ENCODE measurements at places on chromosomes 13 and 19.

- DNase-seq = no peak
Observed at GRCh38 chr13:30927595-30927994, 4.9 kb upstream of the TEX26 start.

GRCh38 chr13:104014803-104015645, 948.8 kb upstream of the SLC10A2 start:
- no peak for DNase-seq

- no peak for DNase-seq
Observed at GRCh38 chr13:94268661-94269060, 210.8 kb downstream of the DCT start.

GRCh38 chr19:10740798-10741197, 22.9 kb downstream of the DNM2 start:
- DNase-seq = no peak

GRCh38 chr13:40329781-40330485, 336.5 kb downstream of the FOXO1 start:
- DNase-seq = no peak

DNA sequence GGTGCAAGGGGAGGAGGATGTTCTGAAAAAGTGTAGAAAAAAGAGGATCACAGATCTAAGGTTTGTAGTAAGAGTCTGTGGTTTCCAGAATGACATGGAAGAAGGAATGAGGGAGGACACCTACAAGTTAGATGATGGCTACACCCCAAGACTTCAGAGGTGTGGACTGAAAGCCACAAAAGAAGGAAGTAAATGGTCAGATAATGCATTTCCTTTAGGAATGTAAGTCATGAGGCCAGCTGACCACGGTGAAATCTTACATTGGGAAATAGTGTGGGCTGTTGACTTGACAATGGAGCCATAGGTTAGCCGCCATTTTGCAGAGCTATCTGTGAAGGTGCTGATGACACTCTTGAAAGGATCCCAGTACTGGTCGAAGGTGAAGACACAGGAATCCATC, 25.3 kb upstream of the FBXO27 start:
- no peak for DNase-seq

DNA sequence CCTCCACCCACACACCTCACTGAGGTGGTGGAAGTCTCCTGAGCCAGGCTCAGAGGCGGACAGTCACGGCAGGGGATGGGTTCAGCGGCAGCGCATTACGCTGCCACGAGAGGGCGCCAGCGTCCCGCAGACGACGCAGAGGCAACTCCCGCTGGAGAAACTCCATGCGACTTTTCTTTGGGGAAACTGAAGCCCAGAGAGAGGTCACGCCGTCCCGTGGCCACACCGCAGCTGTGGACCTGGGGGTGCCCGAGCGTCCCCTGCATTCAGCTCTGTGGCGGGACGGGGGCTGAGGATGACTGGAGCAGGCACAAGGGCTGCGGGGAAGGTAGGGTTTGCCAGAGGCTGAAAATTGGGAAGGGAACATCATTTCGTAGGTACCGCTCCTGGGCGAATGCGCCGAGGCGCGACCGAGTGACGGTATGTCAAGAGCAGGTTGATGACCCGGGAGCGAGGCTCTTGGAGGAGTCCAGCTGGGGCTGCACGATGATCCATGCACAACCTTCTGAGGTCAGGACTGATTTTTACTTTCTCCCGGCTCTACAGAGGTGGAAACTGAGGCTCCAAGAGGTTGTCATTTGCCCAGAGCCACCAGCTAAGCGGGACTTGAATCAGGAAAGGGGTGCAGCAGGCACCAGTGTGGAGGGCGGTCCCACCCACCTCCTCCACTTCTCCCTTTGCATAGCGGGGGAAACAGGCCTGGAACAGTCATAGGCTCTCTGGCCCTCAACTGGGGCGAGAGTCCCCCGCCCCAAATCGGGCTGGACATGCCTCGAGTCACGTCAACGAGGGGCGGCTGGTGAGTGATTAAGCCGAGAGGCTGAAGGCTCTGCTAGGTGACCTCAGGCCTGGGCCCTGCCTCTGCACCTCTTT, 690 bp upstream of the ARRDC2 start:
- DNase-seq = peak; percentile 95

Data from GM19239 (cell line).